Activated CD4-positive, alpha-beta T cell treated with anti-CD3 and anti-CD28 coated beads, Interleukin-2, Interleukin-6, amounts not matched to agents 100 ng/mL and 50 ng/mL, durations not matched to agents 16 hours and 8 hours (primary cell): ENCODE measurements at places on chromosomes 7 and 10.

DNA sequence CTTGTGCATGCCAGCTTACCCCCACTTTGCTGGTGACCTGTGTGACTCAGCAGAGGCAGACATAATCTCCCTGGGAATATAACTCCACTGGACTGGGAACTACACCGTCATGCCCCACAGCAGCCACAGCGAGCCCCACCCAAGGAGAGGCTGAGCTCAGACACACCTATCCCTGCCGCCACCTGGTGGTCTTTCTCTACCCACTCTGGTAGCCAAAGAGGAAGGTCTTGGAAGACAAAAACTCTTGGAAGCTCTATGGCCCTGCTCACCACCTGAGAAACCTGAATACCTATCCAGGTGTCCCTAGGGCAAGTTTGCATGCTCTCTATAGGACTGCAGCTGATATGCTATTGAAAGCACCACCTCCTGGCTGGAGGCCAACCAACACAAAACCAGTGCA is 48.1 kb downstream of the MYO3A start:
- no peak for DNase-seq

GRCh38 chr7:149811221-149811620 is 27.0 kb upstream of the ZNF862 start:
- no peak for DNase-seq

DNA sequence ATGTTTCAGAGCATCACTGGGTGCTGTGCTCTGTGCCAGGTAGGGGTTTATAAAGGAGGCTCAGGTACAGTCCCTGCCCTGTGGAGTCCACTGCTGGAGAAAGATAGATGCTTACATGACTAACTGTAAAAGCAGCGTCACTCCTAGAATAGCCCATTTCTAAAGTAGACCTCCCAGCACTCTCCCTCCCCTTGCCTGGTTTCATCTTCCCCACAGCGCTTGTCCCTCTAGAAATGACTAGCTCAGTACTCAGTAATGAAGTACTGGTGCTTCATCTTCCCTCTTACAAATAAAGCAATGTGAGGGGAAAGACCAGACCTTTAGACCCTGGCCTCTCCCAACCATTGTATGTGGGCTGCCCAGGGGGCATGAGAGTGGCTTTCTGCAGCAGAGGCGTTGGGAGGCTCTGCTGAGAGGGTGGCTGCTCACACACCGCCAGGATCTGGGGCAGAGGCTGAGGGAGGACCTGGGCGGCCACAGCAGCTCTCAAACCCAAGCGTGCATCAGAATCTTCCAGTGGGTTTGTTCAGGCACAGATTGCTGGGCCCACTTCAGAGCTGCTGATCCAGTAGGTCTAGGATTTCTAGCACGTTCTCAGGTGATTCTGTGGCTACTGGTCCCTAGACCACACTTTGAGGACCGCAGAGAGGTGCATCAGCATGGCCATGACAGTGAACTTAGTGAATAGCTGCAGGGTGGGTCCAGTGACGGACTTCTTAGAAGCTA is 110.3 kb upstream of the ANLN start:
- DNase-seq = peak; percentile 43

DNA sequence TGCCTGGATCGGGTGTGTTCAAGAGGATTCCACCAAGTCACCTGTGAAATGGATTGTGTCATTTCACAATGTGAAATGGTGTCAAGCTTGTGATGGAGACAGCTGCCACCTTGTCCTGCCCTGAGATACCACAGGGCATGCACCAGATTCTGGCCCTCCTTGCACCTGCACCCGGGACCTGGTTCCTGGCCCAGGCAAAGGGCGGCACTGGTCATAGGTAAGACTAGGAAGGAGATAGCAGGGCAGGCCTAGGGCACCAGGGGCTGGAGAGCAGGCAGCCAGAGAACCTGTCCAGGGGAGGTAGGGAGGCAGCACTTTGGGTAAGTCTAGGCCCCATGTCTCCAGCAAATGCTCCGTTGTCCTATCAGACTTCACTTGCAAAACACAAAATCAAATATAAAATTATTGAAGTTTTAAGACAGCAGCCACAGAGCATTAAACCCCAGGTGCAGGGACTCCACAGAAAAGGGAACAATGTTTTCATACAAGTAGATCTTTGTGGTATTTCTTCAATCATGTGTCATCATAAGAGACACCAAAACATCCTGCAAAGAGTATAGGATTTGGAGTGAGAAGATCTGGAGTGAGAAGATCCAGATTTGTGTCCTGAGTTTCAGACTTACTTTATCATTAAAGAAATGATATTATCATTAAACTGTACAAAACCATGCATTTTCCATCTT is 22.7 kb upstream of the ZNF800 start:
- no peak for DNase-seq

- DNase-seq = peak; percentile 5
Measured at GRCh38 chr10:11949152-11949551, 93.5 kb downstream of the UPF2 start.

- no peak for DNase-seq
Measured at GRCh38 chr10:106982268-106982667, 182.2 kb downstream of the SORCS1 start.

GRCh38 chr7:143015926-143016490 is 10.9 kb downstream of the OR9A2 start:
- no peak for DNase-seq

DNA sequence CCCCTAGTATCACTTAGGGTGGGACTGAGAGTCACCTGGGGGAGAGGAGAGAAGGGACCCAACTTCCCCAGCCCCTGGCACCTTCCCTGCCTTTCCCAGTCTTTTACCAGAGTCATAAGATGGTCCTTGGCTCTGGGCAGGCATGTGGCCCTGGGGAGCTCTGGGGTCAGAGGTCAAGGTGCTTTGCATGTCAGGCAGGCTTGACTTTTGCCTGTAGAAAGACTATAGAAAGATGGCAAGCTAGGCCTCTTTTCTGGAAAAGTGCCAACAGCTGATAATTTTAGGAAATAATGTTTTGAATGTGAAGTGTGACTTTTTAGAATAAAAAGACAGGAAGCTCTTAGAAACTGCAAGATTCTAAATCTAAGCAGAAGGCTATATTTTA is 67.5 kb downstream of the MKI67 start:
- no peak for DNase-seq

DNA sequence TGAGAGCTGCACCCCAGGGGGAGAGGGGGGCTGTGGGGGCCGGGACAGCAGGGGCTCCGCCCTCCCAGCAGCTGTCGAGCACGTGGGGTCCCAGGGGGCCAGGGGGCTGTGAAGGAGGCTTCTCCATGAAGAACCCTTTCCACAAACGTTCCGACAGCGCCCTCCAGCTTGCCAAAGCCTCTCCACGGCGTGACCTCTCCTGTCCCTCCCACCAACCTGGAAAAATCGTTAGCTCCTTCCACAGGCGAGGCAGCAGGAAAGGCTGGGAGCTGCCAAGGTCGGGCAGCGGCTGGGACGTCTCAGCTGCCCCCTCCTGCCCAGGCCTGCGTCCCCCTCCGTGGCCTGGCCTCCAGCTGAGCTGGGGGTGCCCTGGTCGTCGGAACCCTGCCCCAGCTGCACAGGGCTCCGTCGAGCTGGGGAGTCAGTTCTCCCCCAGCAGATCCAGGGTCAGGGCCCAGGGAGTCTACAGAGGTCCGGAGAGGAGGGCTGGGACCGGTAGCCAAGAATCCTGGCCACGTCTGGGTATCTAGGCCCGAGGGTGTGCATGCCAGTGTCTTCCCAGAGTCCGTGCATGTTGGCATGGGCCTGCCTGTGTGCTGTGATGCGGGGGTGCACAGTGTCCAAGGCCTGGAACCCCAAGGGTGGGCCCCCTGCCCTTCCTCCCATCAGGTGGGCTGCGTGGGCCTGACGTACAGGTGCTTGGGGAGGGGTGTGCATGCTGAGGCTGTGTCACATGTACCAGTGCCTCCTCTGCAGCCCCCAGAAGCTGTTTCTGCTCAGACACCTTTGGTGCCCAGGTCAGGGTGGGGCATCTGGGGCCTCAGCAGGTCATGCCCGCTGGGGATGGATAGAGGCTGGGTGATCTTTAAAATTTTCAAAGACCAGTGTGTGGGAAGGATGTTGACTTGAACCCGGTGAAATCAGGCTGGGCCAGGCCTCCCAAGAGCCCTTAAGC is 66.5 kb downstream of the UNCX start:
- no peak for DNase-seq

DNA sequence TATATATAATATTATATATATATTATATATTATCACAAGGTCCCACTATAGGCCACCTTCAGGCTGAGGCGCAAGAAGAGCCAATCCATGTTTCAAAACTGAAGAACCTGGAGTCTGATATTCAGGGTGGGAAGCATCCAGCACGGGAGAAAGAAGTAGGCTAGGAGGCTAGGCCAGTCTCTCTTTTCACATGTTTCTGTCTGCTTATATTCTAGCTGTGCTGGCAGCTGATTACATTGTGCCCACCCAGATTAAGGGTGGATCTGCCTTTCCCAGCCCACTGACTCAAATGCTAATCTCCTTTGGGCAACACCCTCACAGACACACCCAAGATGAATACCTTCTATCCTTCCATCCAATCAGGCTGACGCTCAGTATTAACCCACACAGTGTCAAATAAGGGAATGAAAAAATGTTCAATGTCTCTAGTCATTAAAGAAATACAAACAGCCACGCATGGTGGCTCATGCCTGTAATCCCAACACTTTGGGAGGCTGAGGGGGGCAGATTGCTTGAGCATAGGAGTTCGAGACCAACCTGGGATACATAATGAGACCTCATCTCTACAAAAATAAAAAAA is 135.4 kb upstream of the PCBD1 start:
- no peak for DNase-seq

DNA sequence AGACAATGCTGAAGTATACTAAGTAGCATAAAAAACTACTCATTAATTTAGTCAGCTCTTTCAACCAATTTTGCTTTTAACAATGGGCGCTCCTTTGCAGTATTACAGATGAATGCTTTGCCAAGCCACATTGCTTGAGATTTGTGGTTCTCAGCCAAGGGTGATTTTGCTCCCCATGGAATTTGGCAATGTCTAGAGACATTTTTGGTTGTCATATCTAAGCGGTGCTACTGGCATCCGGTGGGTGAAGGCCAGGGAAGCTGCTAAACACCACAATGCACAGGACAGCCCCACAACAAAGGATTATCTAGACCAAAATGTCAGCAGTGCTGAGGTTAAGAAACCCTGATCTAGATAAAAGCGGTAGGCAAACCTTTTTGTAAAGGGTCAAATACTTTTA is 112.0 kb downstream of the UBE2H start:
- no peak for DNase-seq

DNA sequence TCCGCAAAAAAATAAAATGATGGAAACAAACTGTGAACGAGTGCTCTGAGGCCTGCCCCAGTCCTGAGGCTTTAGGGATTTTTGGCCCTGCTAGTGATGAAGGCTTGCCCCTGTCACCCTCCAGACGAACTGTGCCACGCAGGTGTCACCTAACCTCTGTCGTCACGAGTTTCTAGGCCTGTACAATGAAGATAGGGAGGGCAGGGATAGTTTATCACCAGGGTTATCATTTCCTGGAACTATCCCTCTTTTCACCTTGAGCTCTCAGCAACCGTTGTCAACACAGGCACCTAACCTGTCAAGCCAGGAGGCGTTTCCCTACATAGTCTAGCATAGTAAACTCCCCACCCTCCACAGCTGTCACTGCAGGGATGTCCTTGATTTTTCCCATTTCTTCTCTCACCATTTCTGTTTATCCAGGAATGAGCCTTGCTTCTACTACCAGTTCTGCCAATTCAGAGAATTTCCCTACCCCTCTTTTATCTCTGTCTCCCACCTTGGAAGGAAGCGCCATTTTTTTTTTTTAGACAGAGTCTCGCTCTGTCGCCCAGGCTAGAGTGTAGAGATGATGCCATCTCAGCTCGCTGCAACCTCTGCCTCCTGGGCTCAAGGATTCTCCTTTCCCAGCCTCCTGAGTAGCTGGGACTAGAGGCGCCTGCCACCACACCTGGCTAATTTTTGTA is 2.2 kb upstream of the ACHE start:
- no peak for DNase-seq
